ENCODE measurements at places on chromosomes 4 and X.

DNA sequence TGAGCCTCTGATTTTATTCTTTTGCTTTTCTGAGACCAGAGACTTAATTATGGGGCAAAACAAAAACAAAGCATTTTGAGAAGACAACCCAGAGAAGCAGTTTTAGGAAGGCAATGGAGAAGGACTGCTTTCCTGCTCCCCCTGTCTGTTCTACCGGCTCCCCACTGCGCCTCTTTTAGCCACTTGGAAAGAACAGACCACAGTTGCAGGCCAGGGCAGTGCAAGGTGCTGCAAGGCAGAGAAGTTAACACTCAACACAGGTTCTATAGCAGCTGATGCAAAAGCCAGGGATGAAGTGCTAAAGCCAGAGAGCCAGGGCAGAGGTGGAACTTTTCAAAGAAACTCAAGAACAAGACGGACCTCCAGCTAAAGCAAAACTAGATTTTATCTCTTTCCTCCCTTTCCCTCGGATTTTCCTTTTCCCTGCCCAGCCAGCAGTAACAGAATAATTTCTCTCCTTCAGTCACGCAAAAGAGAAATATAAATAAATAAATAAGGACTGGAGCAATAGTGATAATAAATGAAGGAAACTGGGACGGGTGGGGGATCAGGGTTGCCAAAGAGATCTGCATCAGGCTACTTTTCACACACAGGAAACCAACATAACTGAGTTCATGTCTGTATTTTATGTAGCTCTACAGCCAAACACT lies 10.4 kb downstream of the SH3RF1 start:
- no peak for DNase-seq

DNA sequence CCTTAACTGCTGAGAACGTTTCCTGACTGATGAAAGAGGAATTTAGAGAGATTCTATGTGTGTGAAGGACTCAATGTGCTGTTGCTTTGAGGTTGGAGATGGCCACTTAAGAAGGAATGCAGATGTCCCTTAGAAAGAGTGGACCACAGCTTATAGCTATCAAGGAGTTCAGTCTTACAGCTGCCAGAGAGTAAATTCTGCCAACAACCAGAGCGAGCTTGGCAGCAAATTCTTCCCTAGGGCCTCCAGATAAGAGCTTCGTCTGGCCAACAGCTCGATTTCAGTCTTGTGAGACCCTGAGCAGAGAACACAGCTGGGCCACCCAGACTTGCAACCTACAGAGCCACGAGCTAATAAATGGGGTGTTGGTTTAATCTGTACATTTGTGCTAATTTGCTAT lies 21.8 kb downstream of the MID1 start:
- DNase-seq: no peak

DNA sequence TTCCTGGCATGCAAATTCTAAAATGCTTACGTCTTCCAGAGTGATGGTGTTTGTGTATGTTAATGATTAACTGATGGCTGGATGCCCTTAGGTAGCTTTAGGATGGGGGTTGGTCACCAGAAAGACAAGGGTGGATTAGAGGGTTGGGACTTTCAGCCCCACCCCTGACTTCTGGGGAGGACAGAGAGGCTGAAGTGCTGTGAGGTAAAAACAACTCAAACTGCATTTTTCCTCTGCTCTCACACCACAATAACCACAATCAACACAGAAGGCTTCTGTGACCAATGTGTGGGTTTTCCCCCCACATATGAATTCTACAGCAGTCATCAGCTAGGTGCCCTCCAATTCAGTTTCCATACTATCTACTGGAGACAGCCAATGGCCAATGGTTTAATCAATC lies 18.7 kb upstream of the DDIT4L start:
- no peak for DNase-seq

GRCh38 chr4:141763374-141763773 lies 127.0 kb downstream of the IL15 start:
- DNase-seq: no peak

GRCh38 chrX:41846714-41847113 lies 76.6 kb downstream of the CASK start:
- DNase-seq: no peak

- no peak for DNase-seq
These were observed 30.3 kb downstream of the UCHL1 start for GRCh38 chr4:41287005-41287404.

DNA sequence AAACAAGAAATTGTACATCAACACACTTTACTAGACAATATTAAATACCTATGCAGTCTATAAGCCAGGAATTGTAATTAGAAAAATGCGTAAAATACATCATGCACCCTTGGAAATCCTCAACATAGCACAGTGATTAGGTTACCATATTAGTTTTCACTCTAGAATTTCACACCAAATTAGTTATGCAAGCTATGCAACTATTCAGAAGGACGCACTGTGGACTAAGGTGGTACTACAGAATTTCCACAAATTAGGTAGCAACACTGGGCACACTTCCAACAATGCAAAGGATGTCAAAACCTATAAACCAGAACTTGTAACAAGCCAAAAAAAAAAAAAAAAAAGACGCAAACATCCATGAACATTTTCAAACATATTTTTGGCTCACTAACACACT lies 71.1 kb upstream of the ZCCHC13 start:
- no peak for DNase-seq

GRCh38 chrX:115952417-115953092 lies 218.0 kb upstream of the AGTR2 start:
- DNase-seq: no peak

- DNase-seq: no peak
These were observed 45.0 kb upstream of the IL13RA1 start for GRCh38 chrX:118682258-118683014.

DNA sequence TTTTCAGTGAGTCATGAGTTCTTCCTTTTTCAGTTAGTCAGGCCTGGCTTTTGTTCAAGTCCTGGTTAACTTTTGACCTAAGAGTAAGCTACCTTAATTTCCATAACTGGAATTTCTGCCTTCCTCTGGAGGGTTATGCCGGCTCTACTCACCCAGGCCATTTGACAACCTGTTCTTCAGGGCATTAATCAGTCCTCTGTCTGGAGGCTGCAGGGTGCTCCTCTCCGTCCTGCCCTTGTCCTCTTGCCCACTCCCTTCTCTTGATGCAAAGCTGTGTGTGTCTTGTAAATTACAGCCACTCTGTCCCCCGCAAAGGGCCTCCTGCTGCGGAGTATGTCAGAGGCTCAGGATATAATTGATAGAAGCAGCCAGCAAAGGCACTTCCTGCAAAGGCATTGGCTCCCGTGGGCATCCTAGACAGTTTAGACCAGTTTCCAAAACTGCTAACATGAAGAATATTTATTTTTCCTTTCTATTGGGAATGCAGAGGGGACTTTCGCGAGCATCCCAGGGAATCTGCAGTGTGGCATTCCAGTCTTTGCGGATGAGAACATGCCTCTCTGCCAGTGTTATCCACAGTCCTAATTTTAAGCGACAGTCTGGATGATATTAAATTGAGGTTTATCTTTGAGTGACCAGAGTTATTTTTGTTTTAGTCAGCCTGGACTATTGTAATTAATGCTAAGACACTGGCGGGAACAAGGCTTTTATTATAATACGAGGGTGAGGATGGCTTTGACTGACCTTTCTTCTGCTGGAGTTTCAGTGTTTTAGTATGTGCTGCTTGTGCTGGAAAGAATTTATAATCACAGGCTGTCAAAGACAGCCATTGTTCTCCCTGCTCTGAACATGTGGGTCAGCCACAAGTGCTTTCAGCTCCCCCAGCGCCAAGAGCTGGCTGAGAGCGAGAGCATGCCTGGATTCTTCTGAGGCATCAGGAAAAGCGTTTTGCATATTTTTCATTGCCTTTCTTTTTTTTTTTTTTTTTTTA lies 74.2 kb downstream of the LIMCH1 start:
- peak; percentile 54 for DNase-seq

DNA sequence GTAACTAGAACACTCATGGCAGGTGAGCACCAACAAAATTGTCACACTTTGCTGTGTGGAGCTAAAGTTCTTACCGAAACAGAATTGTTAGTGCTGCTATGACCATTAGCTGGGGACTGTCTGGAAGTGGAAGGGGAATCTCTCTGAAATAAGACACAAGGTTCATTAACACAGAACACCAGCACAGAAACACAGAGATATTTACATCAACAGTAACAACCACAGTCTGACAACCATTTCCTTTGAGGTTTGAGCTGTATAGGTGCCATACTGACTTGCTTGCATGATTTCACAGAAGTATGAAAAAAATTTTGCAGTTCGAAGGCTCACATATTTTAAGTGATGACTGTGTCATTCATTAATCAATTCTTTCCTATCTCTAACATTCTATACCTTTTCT lies 109.8 kb downstream of the NYX start:
- no peak for DNase-seq

DNA sequence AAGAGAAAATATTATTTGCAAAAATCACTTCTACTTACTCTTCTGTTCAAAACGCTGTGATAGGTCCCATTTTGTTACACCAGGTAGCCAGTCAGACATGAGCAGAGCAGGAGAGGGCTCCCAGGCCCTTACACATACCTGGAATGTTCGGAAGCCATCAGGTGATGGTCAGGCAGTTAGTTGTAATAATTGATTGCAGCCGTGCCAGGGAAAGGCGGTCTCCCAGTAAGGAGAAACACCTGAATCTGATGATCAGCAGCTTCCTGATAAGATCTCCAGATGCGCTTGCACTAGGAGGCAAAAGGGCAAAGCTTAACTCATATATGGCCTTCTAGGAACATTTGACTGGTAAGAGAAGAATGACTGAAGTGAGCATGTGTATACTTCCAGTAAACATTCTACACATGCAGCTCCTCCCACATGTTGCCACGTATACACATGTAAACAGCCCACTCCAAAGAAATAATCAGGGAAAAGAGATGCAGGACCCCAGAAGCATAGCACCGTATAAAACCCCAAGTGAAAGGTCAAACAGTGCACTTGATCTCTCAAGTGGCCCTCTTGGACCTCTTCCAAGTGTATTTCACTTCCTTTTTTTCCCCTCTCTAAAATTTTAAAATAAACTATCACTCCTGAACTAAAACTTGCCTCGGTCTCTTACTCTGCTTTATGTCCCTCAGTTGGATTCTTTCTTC lies 1338.0 kb downstream of the FSTL5 start:
- no peak for DNase-seq

- no peak for DNase-seq
These were observed 26.1 kb upstream of the TBC1D1 start for GRCh38 chr4:37864786-37865185.

- no peak for DNase-seq
These were observed 24.2 kb downstream of the HAUS3 start for GRCh38 chr4:2217726-2218125.

GRCh38 chr4:136009258-136009832 lies 1522.9 kb downstream of the PCDH18 start:
- no peak for DNase-seq

- no peak for DNase-seq
These were observed 28.1 kb downstream of the XAGE5 start for GRCh38 chrX:52839137-52839536.

- DNase-seq: no peak
These were observed 2.6 kb downstream of the FLNA start for GRCh38 chrX:154371789-154372300.

- no peak for DNase-seq
These were observed 121.9 kb downstream of the PALLD start for GRCh38 chr4:168618577-168619265.

- DNase-seq: no peak
These were observed 124.2 kb upstream of the MBNL3 start for GRCh38 chrX:132612821-132613564.

- DNase-seq: no peak
These were observed 26.3 kb upstream of the UCP1 start for GRCh38 chr4:140595065-140595464.

DNA sequence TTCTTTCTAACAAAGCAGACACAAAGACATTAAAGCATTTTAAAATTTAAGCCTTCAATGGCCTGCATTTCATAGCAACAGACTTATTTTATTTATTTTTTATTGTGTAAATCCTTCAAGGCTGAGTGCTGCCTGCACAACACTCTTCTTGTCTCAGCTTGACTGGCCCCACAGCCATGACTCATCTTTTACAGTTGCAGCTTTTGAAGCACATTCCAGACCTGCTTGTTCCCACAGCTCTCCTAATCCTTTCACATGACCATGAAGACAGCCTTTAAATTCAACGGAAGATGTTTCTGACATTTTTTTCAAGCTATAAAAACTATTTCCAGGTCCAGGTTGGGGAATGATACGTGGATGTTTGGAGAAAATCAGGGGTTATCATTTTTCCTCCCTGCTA lies 276.9 kb upstream of the TACR3 start:
- DNase-seq: no peak

- DNase-seq: no peak
These were observed 2.8 kb upstream of the CPLX1 start for GRCh38 chr4:828641-829271.

DNA sequence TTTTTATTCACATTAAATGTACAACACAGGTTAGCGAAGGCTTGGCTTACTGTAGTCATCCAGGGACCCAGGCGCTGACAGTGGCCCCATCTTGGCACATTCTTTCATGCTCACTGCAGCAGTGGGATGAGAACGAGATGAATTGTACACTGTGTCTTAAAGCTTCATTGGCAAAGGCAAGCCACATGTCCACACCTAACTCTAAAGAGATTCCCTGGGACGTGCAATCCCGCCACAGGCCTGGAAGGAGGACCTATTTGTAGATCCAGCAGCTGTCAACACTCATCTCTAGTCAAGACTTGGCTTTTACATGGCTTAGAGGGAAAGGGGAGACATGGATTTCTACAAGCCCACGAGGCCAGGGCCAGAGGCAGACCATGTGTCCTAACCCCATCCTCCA lies 16.1 kb upstream of the CXCR3 start:
- DNase-seq: no peak

GRCh38 chr4:92516450-92516849 lies 212.7 kb downstream of the GRID2 start:
- DNase-seq: no peak

DNA sequence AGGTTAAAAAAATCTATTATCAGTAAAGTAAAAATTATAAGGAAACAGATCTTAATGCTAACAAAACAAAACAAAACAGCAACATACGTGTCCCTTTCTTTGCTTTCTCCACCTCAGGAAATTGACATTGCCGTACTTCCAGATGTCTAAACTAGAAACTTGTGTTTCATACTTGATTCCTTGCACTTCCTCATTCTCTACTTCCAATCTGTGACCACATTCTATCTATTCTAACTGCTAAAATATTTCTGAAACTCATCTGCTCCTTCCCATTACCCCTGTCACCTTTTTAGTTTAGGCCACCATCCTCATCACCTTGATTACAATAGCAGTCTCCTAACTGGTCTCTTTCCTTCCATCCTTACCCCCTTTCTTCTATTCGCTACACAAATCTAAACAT lies 22.5 kb upstream of the RPA4 start:
- DNase-seq: no peak

GRCh38 chr4:14400307-14400706 lies 602.0 kb upstream of the CPEB2 start:
- no peak for DNase-seq

GRCh38 chr4:27844376-27844775 lies 983.7 kb downstream of the STIM2 start:
- no peak for DNase-seq
